ENCODE measurements at places on chromosomes 3 and 15.

DNA sequence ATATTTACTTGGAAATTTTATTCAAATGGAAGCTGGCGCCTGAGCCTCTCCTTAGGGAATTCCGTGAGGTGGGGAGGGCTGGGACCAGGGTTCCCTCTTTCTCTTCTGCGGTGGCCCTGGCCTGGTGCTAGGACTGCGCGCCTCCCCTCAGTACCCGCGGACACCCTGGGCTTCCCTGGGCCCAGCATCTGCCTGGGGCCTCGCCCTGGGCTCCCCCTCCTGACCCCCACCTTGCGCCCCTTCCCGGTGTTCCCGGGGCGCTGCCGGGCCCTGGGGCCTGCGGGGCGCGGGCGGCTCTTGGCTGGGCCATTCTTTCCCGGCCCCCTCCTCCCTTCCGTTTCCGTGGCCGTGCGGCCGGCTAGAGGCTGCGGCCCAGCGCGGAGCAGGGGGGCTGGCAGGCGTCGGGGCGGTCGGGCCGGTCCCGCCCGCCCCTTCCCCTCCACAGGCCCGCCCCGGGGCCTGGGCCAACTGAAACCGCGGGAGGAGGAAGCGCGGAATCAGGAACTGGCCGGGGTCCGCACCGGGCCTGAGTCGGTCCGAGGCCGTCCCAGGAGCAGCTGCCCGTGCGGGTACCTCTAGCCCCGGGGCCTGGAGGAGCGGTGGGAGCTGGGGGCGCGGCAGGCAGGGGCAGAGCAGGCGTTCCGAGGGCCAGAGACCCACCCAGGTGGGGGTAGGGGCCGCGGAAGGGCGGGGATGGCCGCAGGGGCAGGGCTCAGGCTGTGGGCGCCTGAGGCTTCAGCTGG is at the start of gene FES:
FES (plus strand) TSS at position 529 of the 743 bp plus-strand sequence. CDS start 542 bp downstream, outside the sequence.
- DNase-seq: no peak

GRCh38 chr3:97510795-97511194 is 253.8 kb upstream of the ARL6 start:
- DNase-seq: no peak

GRCh38 chr15:90241343-90242192 is 7.6 kb downstream of the GDPGP1 start:
- no peak for DNase-seq

GRCh38 chr3:183233966-183234365 is 19.1 kb upstream of the B3GNT5 start:
- no peak for DNase-seq

GRCh38 chr3:108589081-108589997 is at the start of the genes CIP2A and DZIP3:
Gene CIP2A (minus strand): TSS chr3:108589438. CDS start chr3:108589375, 63 bp downstream.
Gene DZIP3 (plus strand): TSS chr3:108589722. CDS start chr3:108605407, 15,685 bp downstream.
- peak; percentile 80 for DNase-seq

- DNase-seq: no peak
Observed at GRCh38 chr15:100330629-100331215, 11.1 kb downstream of the ADAMTS17 start.

- DNase-seq: no peak
Observed at GRCh38 chr3:38154625-38155255, 10.6 kb upstream of the OXSR1 start.

DNA sequence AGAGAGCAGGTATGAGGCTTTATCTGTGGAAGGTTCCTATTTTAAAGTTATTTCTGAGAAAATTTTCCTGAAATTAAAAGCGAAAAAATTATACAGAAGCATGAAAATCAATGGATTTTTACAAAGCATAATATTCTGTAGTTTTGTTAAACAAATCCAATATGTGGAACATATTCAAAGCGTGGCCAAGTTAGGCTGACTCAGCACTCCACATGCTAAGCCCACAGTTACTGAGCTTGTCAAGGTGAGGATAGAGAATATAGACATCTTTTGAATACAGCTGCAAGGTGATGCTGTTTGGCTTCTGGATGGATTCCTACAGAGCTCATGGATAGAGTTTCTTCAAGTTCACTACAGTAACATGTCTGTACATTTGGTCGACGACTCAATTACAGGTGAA is 302.5 kb downstream of the C3orf38 start:
- DNase-seq: no peak

GRCh38 chr15:57421551-57421950 is 45.2 kb downstream of the CGNL1 start:
- no peak for DNase-seq

Data from GM12864 (cell line).